ENCODE measurements at places on chromosomes 7 and 10. TPM values are rescaled to one million over a fixed set of nuclear protein-coding genes. Genes with fewer than 3 reads are reported as not detected.

MRC1 gene
- total RNA-seq, result 0.03 TPM

PRKG1 gene
- total RNA-seq, result 3.7 TPM

STAG3 gene
- 0.23 TPM for total RNA-seq

HOXA9 gene
- total RNA-seq, result 45.8 TPM

LHFPL3 gene
- not detected for total RNA-seq

BLNK gene
- total RNA-seq, result not detected

RASSF4 gene
- total RNA-seq, result 6.6 TPM

UBE2H gene
- 48.6 TPM for total RNA-seq

KCNIP2 gene
- total RNA-seq, result 1.2 TPM

PTF1A gene
- total RNA-seq, result not detected

OR2F1 gene
- not detected for total RNA-seq

DDC gene
- total RNA-seq, result not detected

SLC13A1 gene
- total RNA-seq, result not detected

HTRA1 gene
- 41.7 TPM for total RNA-seq

AGMO gene
- total RNA-seq, result not detected

SPDYE2 gene
- total RNA-seq, result not detected

ZNF248 gene
- 5.5 TPM for total RNA-seq

ZCCHC24 gene
- total RNA-seq, result 6.4 TPM

DNA sequence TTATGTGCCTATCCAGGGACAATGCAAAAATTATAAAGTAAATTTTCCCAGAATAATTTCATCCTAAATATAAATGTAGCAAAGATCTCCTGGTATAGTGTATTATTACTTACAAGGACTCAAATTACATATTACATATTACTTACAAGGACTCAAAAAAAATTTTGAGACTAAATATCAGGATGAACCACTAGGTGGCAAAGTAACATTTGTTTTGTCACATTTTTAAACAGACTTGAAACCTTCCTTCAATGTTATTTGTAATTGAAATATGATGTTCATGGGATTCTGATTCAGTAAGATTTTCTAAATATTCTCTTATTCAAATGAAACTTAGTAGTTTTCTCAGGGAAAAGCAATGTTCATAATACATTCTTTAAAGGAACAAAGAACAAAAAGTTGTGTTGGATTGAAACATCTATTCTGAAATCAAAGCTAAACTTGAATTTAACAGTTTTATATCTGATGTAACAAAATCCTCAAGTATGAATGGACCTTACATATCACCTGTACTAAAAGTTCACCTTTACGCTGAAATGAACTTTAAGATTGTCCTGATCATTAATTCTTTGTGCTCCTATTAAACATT is 74.3 kb upstream of the GNAI1 start:
- DNase-seq, result peak; percentile 52

GRCh38 chr10:18079665-18080295 is 60.4 kb upstream of the CACNB2 start:
- no peak for DNase-seq

DNA sequence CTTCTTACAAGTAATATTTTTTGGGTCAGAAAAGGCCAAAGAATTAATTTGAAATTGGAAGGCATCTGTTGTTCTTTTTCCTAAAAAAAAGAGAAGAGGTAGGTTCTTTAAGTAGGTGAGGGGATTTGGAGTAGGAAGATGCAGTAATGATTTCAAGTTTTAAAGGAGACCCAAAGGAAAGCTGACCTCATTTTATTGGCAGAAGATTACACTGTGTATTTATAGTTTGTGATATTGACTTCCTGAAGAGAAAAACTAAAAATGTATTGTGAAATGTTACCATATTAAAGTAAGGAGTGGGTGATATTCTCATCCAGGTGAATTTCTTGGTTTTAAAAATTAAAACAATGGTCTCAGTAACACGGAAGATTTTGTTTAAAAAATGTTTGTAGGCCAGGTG is 56.6 kb upstream of the CELF2 start:
- no peak for DNase-seq

GRCh38 chr10:51653025-51653424 is 46.4 kb downstream of the CSTF2T start:
- DNase-seq, result no peak

DNA sequence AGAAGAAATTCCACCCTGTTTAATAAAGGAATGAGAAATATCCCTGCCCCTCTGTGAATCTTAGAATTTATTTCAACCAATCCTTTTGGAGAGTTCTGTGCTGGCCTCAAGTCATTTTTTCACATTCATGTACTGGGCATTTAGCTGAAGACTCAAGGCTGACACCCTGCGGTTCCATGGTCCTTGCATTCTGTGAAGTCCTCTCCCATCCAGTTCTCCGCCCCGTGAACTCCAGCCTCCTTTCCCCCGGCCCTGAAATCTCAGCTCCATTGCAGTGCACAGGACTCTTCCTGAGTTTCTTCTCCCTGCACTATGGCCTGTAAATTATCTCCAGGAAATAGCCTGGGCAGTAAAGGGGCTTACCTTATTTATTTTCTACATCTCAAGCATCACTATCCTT is 183.0 kb upstream of the KCND2 start:
- peak; percentile 46 for DNase-seq

GRCh38 chr10:108052981-108053380 is 888.5 kb upstream of the SORCS1 start:
- DNase-seq, result peak; percentile 87

DNA sequence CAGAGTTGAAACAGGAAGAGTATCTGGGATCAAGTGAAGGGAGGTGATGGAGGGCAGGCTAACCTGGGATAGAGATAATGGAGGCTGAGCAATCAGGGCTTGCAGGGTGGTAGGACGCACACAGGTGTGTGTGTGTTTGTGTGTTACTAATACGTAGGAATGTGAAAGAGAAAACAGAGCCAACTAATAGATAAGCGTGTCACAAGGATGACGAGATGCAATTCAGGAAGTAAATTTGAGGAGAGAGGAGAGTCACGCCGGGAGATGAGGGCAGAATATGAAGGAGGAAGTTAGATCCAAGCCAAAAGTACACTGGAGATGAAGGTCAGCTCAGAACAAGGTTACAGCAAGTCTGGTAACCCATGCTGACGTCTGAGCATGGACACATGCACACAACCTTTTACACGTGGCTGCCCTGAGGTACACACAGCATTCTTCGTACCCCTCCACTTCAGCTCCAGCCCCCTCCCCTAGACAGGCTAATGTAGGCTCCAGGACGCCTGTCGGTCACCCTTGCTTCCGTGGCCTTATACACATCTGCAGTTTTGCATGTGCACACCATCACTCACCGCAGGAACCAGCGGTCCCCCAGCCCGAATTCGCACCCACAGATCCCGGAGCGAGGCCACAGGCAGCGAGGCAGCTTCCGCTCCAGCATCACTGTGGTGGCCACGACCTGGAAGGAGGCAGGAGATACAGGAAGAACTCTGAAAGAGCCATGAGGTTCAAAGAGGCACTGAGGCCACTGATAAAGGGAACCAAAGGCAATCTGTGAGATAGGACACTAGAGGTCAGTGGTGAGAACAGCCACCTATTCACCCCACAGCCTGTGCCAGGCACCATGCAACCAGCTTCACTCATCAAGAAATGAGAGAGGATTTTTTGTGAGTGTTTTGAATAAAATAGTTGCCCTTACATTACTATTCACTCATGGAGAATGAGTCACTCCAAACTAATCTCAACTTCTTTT is 23.7 kb upstream of the TRPV6 start:
- peak; percentile 29 for DNase-seq

- no peak for DNase-seq
Measured at GRCh38 chr7:22318376-22318775, 38.6 kb downstream of the RAPGEF5 start.

- no peak for DNase-seq
Measured at GRCh38 chr10:112655722-112656121, 208.7 kb downstream of the VTI1A start.

DNA sequence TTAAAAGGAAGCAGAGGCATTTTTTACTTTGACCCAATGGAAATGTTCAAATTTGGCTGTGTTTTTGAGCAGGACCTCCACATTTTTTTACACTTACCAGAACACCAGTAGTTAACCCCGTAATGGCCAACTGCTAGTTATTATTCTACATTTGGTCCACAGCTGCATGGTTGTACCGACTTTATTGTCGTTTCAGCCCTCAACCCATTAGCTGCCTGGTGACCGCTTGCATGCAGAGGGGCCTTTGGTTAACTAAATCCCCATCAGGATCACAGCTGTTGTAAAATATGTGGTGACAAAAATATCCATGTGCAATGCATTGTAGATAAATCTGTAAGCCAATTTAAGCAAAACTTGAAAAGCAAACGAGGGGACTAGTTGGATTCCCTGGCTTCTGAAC is 342.2 kb upstream of the MEOX2 start:
- no peak for DNase-seq

GRCh38 chr7:130479716-130480400 is 12.0 kb upstream of the MEST start:
- no peak for DNase-seq

DNA sequence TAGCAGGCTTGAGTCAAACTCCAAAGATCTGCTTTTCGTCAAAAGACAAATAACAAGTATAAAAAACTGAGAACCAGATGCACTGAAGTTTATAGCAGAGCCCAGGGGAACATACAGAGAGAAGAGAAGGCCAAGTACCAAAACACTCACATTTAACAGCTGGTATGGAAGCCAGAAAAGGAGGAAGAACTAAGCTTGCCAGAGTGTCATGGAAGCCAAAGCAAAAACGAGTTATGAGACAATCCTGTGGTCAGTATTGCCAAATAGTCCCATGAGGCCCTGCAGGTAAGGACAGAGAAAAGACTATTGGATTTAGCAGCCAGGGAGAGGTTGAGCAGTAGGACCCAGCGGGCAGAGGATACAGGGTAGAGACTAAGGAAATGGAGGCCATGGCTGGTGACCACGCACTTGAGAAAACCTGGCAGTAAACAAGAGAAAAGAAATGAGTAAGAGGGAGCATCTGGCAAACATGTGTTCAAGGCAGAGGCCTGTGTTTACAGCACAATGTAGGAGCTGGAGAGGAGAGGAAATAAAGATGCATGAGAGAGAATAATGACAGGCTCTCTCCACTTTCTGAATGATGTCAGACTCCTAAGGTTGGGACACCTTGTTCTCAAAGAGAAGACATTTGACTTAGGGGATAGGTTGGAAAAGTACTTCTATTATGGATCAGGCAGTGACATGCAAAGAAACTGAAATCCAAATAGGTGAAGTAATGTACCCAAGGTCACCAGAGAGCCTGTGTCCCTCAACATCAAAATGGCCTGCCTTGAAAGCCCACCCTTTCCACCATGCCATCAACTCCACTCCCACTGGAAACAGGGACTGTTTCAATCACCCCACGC is 9.1 kb downstream of the CREB3L2 start:
- peak; percentile 91 for DNase-seq

DNA sequence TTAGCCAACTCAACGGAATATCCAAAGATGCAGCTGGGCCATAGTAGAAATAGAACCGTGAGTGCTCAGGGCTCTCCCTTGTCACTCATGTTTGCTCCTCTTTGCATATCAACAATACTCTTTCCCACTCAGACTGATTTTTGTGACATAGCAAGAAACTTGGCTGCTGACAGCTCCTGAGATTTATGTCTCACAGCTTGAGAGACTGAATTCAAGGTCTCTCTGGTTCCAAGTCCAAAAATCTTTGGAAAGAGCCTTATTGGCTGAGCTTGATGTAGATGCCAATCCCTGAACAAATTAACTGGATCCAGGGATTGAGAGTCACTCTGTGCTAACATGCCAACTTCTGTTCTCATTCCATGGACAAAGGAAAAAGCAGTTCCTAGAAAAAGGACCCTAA is 30.4 kb downstream of the LSM5 start:
- no peak for DNase-seq

DNA sequence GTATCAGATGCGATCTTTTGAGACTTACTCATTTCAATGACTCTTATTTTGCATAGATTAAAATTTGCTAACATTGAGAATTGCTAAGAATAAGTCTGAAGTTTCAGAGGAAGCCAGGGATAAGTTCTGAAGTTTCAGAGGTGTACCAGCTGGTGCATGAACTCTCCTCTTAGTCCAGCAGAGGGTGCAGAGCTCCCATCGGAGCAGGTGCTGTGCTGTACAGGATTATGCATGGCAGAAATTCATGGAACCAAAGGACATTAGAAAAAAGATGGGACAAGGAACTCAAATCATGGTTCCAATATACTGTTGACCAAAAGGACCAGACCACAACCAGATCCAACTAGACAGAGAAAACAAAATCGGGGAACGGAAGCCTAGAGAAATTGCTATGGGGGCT is 41.9 kb downstream of the MGAM2 start:
- DNase-seq, result peak; percentile 27

DNA sequence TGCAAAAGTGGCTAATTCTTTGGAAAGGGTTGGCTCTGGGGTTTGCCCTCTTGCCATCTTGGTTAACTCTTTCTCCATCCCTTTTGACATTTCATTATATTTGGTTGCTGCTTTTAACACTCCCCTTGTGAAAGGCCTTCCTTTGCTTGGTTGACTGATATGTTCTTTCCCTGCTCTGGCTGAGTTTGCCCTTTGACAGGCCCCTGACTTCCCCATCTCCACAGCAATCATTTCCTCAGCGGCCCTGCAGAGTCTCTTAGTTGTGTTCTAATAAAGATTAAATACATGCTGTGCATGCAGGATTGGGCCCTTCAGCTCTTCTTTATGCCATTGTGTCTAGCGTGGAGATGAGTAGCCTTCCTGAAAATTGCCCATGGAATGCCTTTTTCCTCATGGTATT is 84.5 kb upstream of the CSTF2T start:
- no peak for DNase-seq

DNA sequence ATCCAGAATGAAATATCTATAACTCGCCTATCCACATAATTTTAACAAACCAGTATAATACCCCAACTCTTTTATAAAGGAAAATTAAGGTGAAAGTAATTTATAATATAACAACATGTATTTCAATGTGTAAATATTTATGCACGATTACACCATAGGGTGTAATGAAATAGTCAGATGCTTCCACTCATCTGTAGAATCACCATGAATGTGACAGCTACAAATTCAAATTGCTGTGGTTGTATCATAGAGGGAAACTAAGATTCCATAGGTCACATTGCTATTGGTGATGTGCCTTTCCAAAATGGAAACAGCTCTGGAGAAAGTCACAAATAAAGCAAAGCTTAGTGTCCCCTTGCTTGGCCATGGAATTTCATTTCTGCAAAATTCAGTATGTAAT is 95.7 kb downstream of the CPED1 start:
- no peak for DNase-seq

DNA sequence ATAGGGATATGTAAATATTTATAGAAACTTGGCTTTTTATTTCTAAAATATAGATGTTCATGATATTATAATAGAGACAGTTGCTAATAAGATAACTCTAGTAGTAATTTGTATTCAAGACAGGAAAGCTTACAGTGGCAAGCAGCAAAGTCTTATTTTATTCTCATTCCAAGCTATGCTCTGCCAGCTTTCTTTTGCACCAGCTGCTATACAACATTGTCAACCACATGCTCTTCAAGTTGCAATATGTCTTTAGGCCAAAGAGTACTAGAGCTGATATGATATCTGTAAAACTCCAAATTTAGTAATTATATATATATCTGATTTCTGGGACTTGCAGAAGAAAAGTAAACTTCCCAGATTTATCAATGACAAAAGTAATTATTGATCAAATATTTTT is 350.1 kb downstream of the HGF start:
- no peak for DNase-seq

Measured in HT1080 (cell line).